ENCODE measurements at places on chromosomes 13 and 19.

- peak; percentile 87 for DNase-seq
These were observed 62.1 kb downstream of the DGKH start for GRCh38 chr13:42110410-42111155.

- DNase-seq = no peak
These were observed 2.9 kb downstream of the LRCH1 start for GRCh38 chr13:46555722-46556417.

- no peak for DNase-seq
These were observed 2.5 kb upstream of the PAK4 start for GRCh38 chr19:39122934-39123731.

GRCh38 chr13:22486490-22486889 lies 694.3 kb upstream of the SGCG start:
- no peak for DNase-seq
